ENCODE measurements at places on chromosomes 12 and 14.
A peak's percentile ranks its signal among the peaks of the same experiment; 100 is the strongest.

- no peak for DNase-seq
Measured at GRCh38 chr12:12646483-12647072, 34.9 kb downstream of the CREBL2 start.

DNA sequence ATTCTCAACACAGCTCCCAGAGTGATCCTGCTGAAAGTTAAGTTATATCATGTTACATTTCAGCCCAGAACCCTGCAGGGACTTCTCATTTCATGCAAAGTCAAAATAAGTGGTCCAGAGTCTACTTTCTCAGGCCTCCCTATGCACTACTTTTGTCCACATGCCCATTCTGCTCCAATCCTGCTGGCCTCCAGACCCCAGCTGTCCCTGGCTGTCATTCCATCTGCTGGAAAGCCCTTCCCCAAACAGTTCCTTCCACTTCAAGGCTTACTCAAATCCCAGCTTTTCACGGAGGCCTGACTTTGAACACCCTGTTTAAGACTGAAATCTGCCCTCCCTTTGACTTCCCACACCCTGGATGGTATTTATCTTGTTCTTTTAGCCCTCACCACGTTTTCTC, 109.8 kb upstream of the DNM1L start:
- no peak for DNase-seq

DNA sequence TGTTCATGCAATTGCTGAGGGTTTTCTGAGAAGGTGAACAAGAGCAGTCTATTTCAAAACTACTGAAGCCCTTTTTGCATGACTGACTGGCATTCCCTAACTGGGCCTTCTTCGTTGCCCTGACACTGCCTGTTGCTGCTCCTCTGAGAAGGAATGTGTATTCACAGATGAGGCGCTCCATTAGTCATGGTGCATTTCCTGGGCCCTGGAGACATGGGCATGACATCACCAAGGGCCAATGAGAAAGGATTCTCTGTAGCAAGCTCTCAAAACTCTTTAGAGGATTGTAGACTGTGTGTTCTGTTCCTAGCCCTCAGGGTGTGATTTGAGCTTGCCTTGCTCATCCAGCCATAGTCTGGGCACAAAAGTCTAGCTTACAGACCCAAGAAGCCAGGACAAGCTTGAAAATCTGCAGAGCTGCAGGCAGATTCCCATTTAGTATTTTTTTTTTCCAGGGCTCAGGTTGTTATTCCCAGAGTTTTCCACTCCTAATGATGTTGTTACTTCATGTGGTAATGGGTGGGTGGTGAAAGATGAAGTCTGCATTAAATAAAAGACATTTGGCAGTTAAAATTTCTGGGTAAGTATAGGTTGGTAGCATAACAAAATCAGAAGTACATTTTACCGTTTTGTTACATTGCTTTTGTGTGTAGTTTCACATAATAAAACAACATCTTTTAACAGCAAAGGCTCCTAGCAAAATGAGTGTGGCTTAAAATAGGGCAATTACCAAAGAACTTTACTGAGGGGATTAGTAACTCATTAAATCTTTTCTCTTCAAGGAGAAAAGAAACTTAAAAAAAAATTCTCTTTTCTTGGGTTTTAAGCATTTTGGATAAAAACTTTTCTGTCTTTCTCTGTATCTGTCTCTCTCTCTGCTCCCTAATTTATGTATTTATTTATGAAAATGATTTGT, 318.4 kb downstream of the RAD51B start:
- DNase-seq, result peak; percentile 20

DNA sequence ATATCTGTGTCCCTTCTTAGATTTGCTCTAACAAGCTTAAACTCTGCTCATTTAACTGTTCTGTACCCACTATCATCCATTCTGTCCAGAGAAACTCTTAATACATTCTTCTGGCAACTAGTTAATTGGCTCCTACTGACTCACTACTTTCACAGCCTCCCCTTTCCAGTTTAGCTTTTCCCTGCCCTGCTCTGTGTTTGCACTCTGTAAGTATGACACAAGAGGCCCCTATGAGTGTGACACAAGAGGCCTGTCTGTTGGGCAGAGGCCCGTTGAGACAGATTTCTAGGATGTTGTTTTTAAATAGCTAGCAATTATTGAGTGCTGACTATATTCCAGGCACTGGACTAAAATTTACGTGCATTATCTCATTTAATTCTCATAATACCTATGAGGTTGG, 246.0 kb upstream of the DAAM1 start:
- DNase-seq, result no peak

GRCh38 chr12:99092100-99092851, 447.2 kb downstream of the APAF1 start:
- no peak for DNase-seq

GRCh38 chr12:66269142-66269541, 33.2 kb upstream of the HELB start:
- no peak for DNase-seq

GRCh38 chr12:104671409-104672095, 214.8 kb downstream of the CHST11 start:
- DNase-seq, result peak; percentile 29

DNA sequence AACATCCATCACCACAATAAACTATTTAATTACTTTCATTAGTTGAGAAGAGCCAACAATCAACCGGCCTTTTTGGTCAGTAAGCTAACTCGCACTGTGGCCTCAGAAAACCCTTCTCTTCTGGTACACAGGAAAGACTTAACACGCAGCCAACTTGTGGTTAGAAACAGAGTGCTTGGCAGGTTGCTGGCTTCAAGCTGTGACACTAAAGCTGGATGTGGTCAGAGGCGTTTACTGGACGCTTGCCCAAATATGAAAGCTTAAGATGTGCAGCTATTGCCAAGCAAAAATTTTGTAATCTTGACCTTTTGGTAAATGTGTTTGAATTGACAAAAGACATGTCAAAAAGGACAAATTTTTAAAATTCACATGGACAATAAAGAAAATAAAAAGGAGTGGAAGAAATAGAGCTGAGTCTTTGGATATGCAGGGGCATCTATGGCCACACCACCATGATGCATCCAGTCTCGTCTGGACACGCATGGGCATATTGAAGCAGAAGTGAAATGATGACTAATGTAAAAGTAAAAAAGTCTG, 2.6 kb upstream of the KLRK1 start:
- DNase-seq, result no peak

DNA sequence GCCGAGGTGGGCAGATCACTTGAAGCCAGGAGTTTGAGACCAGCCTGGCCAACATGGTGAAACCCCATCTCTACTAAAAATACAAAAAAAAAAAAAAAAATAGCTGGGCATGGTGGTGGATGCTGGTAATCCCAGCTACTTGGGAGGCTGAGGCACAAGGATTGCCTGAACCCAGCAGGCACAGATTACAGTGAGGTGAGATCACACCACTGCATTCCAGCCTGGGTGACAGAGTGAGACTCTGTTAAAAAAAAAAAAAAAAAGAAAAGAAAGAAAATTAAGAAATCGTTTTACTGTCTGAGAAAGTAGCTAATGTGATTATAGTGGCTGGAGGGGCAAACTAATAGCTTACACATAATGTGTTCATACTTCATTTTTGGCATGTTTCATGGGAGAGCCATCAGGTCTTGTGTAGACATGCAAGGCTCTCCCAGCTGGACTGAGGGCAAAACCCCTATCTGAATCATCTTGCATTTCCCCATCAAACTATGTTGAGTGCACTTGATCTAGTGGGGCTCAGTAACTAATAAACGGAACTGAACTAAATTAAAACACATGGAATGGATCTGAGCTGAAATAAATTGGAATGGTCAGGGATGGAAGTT, 16.2 kb downstream of the KIF21A start:
- DNase-seq, result no peak

- no peak for DNase-seq
Measured at GRCh38 chr14:74684434-74684833, 28.4 kb downstream of the AREL1 start.

DNA sequence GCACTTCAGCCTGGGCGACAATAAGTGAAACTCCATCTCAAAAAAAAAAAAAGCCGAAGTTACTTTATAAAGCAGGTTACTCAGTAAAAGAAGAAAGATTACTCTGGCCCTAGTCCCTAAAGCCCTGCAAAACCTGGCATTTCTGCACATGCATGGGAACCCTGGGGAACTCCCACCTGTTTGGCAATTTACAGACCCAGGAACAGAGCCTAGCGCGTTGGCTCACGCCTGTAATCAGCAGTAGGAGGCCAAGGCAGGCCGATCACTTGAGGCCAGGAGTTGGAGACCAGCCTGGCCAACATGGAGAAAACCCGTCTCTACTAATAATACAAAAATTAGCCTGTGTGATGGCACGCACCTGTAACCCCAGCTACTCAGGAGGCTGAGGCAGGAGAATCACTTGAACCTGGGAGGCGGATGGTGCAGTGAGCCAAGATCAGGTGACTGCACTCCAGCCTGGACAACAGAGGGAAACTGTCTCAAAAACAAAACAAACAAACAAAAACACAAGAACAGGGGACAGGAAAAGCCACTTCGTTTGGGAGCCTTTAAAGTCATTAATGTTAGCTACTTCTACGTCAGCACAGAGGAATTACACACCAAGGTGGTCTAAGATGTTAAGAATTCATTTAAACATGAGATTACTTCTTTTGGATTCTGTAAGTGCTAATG, 34.1 kb upstream of the SPTSSA start:
- DNase-seq, result no peak

- no peak for DNase-seq
Measured at GRCh38 chr14:89813617-89814031, 140.9 kb downstream of the EFCAB11 start.

DNA sequence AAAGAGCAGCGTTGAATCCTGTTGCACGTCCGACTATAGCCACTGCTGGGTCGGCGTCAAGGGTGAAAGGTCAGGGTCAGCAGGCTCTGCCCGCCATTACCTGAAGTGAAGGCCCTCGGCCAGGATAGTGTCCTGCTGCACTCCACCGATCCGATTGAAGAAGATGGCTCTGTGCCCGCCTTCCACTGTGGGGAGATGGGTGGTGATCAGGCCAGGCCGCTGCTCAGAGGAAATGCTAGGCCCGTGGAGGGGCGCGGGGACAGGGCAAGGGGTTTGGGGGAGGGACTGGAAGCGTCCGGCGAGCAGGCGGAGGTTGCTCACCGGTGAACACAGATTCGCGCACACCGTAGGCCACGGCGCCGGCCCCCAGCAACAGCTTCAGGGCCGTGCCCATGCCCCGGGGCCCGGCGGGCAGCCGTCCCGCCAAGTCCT, 352 bp downstream of the PHB2 start:
- DNase-seq, result no peak

GRCh38 chr14:23056145-23056955, 970 bp downstream of the CDH24 start:
- DNase-seq, result no peak

- DNase-seq, result no peak
Measured at GRCh38 chr12:121720762-121721161, 8.2 kb downstream of the TMEM120B start.

DNA sequence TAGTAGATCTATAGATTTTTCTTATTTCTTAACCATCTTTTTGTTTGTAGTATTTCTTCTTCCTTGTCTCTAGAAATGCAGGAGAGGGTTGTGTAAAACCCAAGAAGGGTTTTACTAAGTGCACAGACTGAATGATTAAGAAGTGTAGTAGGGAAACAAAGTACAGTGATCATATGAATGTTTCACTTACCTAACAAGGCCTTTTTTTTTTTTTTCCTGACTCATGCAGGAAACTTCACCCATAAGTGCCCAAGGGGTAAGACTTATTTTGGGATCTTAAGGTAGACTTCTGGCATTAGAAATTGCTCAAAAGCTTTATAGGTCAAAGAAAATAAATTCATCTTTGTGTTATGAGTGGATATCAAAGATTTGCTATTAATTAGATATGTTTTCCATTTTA, 10.2 kb downstream of the SCN8A start:
- no peak for DNase-seq

GRCh38 chr12:9781360-9781759, 20.7 kb upstream of the CD69 start:
- DNase-seq, result no peak

DNA sequence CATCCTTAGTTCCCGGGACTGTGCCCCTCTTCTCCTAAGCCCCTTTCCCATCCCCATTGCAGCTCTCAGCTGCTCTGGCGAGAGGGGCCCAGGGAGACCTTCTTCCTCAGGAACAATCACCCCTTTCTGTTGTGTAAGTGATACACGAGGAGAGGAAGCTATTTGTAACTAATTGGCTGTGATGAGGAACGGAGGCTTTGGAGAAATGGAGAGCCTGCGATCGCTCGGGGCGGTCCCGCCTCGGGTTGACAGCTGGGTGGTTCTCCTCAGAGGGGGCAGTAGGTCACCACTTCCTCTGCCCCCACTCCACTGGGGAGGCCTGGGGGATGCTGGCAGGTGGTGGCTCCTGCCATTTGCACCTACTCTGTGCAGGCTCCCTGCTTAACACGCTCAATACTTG, 6.6 kb upstream of the PGF start:
- no peak for DNase-seq

DNA sequence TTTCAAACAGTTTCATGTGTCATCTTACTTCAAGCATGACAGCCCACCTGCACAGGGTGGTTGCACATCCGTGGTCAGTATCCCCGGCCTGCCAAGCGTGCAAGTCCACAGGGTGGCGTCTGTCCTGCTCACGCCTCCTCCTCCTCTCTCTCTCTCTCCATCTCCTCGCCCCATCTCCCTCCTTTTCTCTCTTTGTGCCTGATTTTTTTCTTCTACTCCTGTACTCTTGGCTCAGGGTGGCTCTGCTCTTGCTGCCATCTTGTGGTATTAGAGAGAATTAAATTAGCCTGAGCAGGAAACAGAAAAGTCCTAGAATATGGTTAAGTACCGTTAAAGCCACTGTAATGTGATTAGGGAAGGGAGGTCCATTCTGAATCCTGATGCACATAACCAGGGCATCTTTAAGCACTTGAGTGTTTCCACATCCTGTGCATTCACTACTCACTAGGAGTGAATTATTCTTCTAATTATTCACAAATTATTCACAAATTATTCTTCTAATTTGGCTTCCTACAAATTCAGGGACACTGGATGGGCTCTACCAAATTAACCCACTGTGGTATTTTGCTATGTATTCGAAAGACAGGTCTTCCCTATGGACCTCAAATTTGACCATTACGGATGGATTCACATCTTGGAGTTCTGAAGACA, 25.5 kb upstream of the DTX1 start:
- DNase-seq, result no peak

DNA sequence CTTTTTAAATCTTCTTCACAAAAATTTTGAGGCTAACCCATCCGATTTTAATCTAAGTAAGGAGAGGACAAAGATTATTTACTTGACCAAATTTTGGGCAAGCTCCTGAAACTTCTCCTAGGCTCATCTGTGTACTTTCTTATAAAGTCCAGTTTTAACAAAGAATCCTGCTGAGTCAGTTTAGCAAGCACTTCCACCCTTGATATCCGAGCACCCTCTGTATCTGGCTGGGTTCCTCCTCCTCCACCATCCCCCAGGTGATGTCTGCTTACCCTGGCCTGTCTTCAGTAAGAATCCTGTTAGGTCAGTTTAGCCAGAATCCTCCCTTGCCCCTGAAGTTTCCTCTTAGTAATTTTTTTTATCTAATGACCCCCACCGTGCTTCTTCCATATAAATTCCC, 140.5 kb downstream of the PHLDA1 start:
- DNase-seq, result no peak

- no peak for DNase-seq
Measured at GRCh38 chr14:95328729-95329503, 9.2 kb upstream of the CLMN start.
